ENCODE measurements at places on chromosomes 7 and 10.

DNA sequence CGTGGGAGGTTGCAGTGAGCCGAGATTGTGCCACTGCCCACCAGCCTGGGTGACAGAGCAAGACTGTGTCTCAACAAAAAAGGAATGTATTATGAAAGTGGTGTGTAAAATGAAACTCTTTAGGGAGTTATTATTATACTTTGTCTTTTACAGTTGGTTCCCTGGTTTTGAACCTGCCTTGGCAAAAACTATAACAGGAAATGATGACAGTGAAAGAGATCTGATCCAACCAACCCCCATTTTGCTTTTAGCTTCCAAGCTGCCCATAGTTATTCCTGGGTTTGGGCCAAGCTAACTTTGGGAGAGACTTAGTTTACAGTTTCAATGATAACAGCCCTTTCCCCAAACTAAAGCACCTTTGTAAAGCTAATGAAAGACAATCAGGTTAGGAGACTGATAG, 34.1 kb upstream of the NMT2 start:
- peaks cover 39% of the 10 kb centered on the region for H3K4me1 ChIP-seq
- H3K27me3 ChIP-seq = no peaks in the 10 kb centered on the region

- H3K4me1 ChIP-seq = no peaks in the 10 kb centered on the region
- H3K27ac ChIP-seq = no peak overlapping the region
- H3K36me3 ChIP-seq = peaks cover 8% of the 10 kb centered on the region
- no peak for DNase-seq
- H3K27me3 ChIP-seq = no peaks in the 10 kb centered on the region
- no peak overlapping the region for H3K4me3 ChIP-seq
Observed at GRCh38 chr7:107284911-107285479, 116.2 kb downstream of the HBP1 start.

DNA sequence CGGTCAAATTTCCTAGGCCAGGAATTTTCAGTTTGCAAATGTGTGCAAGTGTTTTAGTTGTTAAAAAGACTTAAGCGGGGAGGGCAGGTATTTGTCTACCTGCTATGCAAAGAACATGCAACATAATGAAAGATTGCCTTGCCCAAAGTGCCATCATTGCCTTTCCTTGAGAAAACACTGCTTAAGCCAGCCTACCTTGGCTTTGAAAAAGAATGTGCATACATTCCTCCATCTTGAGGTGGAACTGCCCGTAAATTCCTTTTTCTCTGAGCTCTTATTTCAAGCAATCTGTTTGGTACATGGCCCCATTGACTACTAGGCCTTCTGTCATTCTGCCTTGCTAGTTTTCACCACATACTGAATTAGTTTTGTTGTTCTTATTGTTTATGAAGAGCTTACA, 29.3 kb downstream of the BZW2 start:
- DNase-seq = no peak
- no peak overlapping the region for H3K4me3 ChIP-seq
- H3K27ac ChIP-seq = no peak overlapping the region
- H3K4me1 ChIP-seq = peaks cover 7% of the 10 kb centered on the region

- H3K4me3 ChIP-seq = no peak overlapping the region
- peaks cover 2% of the 10 kb centered on the region for H3K36me3 ChIP-seq
- H3K4me1 ChIP-seq = peaks cover 7% of the 10 kb centered on the region
- no peak for DNase-seq
Observed at GRCh38 chr10:17171141-17171641, 30.3 kb downstream of the TRDMT1 start.
